ENCODE measurements at places on chromosomes 16 and 17. TPM values are rescaled to one million over a fixed set of nuclear protein-coding genes. Genes with fewer than 3 reads are reported as not detected.
A peak's percentile ranks its signal among the peaks of the same experiment; 100 is the strongest.

- DNase-seq = no peak
These were observed 355.7 kb downstream of the HAPSTR1 start for GRCh38 chr16:9447195-9447551.

DNA sequence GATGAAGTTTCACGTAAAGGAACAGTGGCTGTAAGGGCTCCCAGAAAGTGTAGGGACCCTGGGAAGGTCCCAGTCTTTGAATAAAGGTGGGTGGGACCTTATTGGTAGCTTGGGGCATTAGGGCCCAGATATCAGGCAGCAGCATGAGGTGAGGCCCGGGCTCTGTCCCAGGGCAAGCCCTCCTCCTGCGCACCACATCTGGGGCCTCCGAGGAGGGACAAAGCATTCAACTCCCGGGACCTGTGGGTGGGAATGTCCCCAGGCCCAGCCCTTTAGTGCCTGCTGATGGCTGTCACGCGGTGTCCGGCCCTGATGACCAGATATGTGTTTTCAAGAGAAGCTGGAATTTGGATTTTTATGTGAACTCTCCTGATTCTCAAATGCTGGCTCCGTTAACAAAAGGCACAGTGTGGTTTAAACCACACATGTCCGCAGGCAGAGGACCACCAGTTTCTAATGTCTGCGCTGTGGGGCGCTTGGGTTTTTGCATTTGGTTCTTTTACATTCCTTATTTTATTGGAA, 30.4 kb downstream of the RAI1 start:
- DNase-seq = no peak

- no peak for DNase-seq
These were observed 30.7 kb upstream of the SSTR2 start for GRCh38 chr17:73133911-73134649.

GRCh38 chr16:3173892-3174617, 13.9 kb upstream of the OR1F1 start:
- DNase-seq = peak; percentile 30

ZMYND15 gene
- 0.42 TPM for polyA plus RNA-seq

DNA sequence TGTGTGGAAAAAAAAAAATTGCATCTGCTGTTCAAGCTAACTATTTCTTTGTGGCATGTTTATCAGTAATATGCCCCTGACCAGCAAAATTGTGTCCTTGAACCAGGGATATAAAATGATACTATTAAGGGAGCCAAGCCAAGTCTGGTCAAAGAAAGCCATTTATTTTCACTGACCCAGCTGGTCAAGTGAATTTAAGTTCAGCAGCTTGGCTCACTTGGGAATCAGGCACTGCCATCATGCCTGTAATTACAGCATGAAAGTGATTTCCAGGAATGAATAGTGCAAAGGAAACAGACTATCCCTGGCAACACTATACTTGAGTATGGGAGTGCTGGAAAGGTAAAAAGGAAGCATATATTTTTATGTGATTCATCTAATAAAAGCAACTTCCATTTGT, 934.6 kb upstream of the CDH8 start:
- peak; percentile 23 for DNase-seq

GRCh38 chr16:2229091-2229490, 5.7 kb downstream of the E4F1 start:
- no peak for DNase-seq

RAB34 gene
- polyA plus RNA-seq = 41.9 TPM

DNA sequence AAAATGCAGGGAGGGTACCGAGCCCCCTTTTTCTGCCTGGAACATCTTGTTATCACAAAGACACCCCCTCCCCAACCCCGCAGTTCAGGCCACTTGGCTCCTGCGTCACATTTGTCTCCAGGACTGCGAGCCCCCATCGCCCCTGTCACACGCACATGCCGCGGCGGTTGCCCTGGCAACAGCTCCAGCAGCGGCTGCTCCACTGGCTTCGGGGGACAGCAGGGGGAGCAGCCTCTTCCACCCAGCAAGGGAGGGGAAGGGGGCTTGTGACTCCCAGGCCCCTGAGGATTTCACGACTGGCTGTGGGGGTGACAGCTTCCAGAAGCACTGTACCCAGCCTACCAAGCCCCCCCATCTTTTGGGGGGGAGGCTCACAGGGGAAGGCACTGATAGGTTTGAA, 2.6 kb downstream of the BAIAP3 start:
- peak; percentile 95 for DNase-seq

TMC5 gene
- polyA plus RNA-seq = not detected

GRCh38 chr16:62715701-62716100, 679.5 kb upstream of the CDH8 start:
- no peak for DNase-seq

CLN3 gene
- 31.6 TPM for polyA plus RNA-seq

- peak; percentile 36 for DNase-seq
These were observed 12.5 kb downstream of the CCDC92B start for GRCh38 chr17:2736956-2737355.

DNA sequence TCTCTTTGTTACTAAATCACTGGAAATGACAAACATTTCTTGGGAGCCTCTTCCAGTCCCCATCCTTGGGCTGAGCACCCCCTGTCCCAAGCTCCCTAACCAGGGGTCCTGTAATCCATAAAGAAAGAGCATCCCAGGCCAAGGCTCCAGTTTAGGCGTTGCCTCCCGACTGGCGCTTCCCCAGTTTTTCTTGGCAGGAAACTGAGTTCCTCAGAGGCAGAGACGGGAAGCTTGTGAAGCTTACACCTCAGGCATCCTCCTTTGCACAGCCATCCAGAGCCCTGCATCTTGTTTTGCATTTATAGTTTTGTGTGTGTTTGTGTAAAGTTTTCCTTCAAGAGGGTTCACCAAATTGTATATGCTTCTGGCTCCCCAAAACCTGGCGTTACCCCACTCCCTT, 7.1 kb downstream of the COPZ2 start:
- DNase-seq = no peak

DNA sequence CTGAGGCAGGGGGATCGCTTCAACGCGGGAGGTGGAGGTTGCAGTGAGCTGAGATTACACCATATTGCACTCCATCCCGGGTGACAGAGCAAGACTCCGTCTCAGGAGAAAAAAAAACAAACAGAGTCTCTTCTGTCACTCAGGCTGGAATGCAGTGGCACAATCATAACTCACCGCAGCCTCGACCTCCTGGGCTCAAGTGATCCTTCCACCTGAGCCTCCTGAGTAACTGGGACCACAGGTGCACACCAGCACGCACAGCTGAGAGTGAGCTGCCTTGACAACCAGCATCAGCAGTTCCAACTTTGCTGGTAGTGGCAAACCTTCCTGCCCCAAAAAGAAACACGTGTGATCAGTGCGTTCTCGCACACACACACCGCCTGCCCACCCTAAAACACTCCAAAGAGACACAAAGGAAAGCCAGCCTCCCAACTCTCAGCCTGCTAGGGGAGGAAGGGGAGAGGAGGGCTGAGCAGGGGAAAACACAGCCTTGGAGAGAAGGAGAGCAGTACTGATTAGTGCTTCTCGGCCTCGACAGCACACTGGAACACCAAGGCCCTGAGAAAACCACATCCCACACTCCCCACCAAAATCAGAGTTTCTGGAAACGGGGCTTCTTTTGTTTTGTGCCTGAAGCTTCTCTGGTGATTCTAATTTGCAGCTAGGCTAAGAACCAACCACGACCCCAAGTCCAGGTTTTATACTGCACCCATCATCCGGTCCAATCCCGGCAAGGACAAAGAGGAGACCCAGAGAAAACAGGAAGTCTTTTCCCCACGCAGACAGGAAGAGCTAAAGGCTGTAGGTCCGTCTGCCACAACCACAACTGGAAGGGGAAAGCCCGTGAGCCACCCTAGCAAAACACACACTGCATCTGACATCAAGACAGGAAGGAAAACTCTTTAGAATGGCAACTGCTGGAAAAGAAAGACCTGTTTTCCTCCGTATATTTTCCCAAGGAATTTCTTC, 28.8 kb downstream of the ZCCHC14 start:
- no peak for DNase-seq

- no peak for DNase-seq
These were observed 78.9 kb downstream of the CMIP start for GRCh38 chr16:81523387-81524115.

DNA sequence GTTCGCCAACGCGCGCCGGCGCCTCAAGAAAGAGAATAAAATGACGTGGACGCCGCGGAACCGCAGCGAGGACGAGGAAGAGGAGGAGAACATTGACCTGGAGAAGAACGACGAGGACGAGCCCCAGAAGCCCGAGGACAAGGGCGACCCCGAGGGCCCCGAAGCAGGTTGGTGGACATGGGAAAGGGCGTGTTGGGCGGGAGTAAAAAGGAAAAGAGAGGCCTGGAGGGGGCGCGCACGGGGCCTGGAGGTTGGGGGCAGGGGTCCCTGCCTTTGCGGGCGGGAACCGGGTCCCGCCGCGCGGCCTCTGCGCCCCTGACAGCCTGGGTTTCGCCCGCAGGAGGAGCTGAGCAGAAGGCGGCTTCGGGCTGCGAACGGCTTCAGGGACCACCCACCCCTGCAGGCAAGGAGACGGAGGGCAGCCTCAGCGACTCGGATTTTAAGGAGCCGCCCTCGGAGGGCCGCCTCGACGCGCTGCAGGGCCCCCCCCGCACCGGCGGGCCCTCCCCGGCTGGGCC, 2.1 kb downstream of the IRX5 start:
- DNase-seq = peak; percentile 7

GRCh38 chr17:16273499-16273898, 56.5 kb downstream of the PIGL start:
- DNase-seq = no peak

GRCh38 chr16:4892361-4893102, 44.4 kb downstream of the PPL start:
- DNase-seq = peak; percentile 7

JPT2 gene
- 162 TPM for polyA plus RNA-seq

LGALS9B gene
- not detected for polyA plus RNA-seq

HOXB13 gene
- not detected for polyA plus RNA-seq

MED9 gene
- 32.0 TPM for polyA plus RNA-seq

GRCh38 chr16:23539984-23540816, 16.9 kb downstream of the EARS2 start:
- no peak for DNase-seq

GRCh38 chr17:67546578-67547527, 169.8 kb downstream of the PITPNC1 start:
- DNase-seq = no peak

TAX1BP3 gene
- polyA plus RNA-seq = 85.8 TPM

KCNH6 gene
- 19.4 TPM for polyA plus RNA-seq

DNA sequence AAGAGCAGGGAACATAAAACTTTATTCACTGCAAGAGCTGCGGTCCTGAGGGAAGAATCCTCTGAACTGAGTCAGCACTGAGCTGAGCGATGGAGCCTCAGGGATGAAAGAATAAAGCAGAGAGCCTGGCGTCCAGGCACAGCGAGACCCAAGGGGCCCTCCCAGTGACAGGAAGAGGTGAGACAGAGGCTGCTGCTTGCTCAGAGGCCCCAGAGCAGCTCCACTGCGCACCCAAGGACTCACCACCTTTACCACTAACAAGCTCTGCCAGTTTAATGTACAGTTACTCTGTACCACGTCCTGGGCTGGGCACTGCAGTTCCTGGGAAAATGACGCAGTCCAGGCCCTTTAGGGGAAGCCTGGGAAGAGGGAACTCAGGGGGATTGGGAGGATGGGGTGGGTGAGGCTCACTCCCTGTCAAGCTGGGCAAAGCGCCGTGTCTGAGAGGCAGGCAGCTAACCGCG, 5.6 kb downstream of the GFAP start:
- no peak for DNase-seq

CAVIN1 gene
- polyA plus RNA-seq = 36.9 TPM

- no peak for DNase-seq
These were observed 863.2 kb upstream of the GOT2 start for GRCh38 chr16:59597269-59597668.

OR1F1 gene
- not detected for polyA plus RNA-seq

GRCh38 chr17:55423535-55423934, 1.9 kb upstream of the MMD start:
- DNase-seq = no peak

DNA sequence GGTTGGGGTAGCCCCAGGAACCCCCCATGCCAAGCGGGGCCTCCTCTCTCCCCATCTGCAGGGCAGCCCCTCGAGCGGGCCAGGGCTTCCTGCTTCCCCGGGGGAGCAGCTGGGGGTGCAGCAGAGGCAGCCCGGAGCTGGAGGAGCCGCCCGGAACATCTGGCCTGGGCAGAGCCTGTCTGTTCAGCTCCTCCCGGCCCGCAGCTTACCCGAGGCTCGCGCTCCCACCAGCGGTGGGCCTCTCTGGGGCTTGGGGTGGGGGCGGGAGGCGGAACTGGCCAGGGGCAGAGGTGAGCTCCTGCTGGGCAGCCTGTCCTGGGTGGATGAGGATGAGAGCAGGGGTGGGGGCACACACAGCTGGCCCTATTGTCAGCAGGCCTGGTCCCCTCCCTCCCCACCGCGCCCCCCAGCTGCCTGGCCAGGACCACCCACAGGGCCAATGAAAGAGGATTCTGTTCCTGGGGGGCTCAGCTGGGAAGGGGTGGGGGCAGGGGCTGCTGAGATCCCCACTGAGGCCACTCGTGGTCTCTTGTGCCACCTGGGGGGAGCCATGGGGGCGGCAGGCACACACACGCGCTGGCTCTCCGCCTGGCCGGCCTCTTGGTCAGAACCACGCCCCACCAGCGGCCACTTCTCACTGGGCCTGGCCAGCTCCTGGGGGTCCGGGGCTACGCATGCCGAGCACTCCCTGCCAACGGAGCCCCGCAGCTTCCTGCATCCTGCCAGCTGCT, 34.7 kb downstream of the BAHCC1 start:
- peak; percentile 42 for DNase-seq

DNA sequence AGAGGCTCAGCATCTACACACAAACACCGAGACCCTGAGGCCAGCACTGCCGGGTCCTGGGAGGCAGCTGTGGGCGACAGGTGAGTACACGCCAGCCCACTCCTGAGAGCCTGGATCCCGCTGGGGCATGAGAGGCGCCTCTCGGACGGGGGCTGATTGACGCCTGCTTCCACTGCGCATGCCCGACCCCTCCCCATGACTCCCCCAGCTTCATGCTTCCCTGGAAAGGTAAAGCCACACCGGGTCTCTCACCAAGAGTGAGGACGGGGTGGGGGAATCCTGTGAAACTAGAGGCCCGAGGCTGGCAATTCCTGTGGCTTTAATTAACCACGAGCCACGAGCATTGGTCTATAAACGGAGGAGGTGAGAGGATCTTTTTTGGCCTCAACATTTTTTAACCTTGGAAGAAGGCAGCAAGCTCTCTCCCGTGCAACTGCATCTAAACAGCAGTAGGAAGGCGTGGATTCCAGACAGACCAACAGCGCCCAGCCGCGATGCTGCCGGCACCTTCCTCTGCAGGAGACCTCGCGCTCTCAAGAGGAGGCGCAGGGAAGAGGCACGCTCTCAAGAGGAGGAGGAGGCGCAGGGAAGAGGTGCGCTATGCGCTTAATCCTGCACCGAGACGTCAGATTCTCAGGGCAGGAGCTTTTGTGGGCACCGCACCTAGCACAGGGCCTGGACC, 71.8 kb upstream of the METRNL start:
- DNase-seq = no peak

- DNase-seq = no peak
These were observed 23.4 kb downstream of the DCAF7 start for GRCh38 chr17:63573634-63574033.

UTS2R gene
- not detected for polyA plus RNA-seq

GRCh38 chr17:55171634-55172328, 93.0 kb upstream of the HLF start:
- DNase-seq = no peak

KRTAP9-9 gene
- polyA plus RNA-seq = not detected

GRCh38 chr17:7932949-7933348, 943 bp downstream of the CNTROB start:
- no peak for DNase-seq
